ENCODE measurements at places on chromosomes 2 and 18.

- DNase-seq, result no peak
Measured at GRCh38 chr2:28610583-28611201, 114.8 kb downstream of the PLB1 start.

DNA sequence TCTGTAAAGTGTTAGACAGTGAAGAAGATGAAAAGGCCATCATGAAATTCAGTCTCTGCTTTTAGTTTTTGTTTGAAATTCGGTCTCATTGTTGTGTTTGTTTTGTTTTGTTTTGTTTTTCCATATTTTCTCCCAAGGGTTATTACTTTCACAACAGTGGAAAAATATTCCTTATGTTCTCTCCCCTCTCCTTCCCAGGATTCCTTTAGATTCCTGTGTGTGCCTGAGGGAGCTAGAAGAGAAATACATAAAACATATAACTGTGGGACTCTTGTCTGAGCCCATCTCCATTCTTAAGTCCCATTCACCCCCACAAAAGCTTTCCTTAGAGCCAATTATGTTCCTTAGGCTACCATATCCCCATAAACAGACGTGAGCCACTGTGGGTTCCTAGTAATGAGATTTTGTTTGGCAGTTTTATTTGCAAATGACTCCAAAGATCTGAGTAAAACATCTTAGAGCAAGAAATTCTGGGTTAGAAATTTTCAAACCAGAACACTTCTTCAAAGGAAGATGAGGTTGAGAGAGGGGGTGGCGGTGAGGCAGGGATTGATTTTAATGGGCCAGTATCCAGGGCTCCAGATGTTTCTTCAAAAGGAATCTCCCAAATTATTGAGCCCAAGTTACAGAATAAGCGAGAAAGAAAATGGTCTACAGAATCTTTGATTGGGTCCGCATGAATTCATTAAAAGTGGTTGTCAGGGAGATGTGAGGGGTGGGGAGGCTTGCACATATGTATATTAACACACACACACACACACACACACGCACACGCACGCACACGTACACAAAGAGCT lies 157.8 kb upstream of the TNP1 start:
- no peak for DNase-seq

- no peak for DNase-seq
Measured at GRCh38 chr2:197080578-197081216, 154.2 kb upstream of the PGAP1 start.

DNA sequence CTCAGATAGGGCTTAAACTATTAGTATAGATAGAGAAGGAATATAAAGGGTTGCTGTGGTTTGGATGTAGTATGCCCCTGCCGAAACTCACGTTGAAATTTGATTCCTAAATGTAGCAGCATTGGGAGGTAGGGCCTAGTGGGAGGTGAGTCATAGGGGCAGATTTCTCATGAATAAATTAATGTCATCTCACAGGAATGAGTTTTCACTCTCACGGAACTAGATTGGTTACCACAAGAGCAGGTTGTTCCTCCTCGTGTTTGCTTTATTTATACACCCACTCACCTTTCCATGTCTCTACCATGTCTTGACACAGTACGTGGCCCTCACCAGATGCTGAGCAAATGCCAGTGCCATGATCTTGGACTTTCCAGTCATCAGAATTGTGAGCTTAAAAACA lies 218.2 kb downstream of the RBM43 start:
- DNase-seq, result no peak

- DNase-seq, result no peak
Measured at GRCh38 chr2:132420816-132421805, 4.5 kb downstream of the GPR39 start.

DNA sequence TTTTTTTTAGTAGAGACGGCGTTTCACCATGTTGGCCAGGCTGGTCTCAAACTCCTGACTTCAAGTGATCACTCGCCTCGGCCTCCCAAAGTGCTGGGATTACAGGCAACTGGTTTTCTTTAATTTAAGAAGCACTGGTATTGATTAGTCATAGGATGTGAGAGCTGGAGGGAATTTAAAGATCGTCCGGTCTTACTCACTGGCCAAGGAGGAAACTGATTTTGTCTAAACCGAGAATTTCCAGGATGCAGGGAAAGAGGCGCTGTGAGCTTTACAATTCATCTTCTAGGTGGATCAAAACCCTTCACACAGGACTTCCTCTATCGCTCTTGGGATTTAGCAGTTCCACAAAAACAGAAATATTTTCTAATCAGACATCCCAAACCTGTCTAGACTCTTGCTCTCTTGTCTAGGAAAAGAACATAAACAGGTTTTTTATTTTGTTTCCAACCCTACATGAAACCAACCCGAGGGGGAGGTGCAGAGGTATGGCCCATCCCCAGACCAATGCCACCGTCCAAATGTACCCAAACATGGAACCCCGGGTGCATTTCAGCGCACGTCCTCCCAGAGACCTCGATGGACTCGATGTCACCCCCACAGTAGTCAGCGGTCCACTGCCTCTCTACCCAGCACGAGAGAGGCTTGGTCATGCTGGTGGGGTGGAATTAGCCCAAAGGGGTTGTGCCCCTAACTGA lies 12.5 kb upstream of the TUBB6 start:
- no peak for DNase-seq

- DNase-seq, result no peak
Measured at GRCh38 chr2:16661936-16662839, 3.4 kb downstream of the CYRIA start.

- DNase-seq, result no peak
Measured at GRCh38 chr2:166454006-166454595, 39.9 kb downstream of the SCN7A start.

- DNase-seq, result no peak
Measured at GRCh38 chr2:72914589-72915319, 2.6 kb upstream of the EMX1 start.

DNA sequence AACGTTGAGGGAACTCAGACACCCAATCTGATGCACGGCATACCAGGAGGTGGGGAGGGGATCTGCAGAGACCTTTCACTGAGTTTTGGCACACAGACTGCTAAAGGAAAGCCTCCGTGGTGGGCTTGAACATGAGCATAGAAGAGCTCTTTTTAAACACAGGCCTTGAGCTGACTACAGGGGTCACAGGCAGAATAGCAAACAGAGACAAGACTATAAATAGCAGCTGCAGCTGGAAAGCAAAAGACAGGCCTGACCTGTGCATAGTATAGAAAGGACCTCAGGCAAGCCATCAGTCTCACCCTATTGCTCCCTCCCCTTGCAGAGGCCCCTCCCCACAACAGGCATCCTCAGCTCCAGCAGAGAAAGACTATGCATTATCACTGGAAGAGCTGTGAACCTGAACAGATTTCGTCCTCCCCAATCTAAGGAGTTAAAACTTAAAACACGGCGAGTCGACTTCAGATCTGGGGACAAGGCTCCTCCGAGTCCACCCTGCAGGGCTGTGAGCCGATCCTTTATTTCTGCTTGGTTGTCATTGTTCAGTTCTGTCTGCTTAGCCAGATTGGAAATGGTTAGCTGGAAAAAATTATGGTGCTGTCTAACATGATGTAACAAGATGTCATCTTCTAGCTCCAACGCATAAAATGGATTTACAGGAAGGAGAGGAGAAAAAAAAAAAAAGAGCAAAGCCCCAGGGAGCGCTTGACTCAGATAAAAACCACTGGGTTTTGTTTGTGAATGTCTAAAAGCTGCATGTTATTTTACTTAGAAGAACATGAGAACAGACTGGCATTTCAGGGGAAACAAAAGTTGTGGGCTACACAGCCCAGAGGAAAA lies 25.2 kb upstream of the LCLAT1 start:
- DNase-seq, result peak; percentile 47

- DNase-seq, result no peak
Measured at GRCh38 chr18:40925071-40925541, 1029.9 kb upstream of the PIK3C3 start.
